ENCODE measurements at places on chromosomes 12 and 14.
A peak's percentile ranks its signal among the peaks of the same experiment; 100 is the strongest.

- peaks cover 4% of the 10 kb centered on the region for H3K36me3 ChIP-seq
- H3K4me1 ChIP-seq, result peaks cover 11% of the 10 kb centered on the region
- no peak overlapping the region for H3K27ac ChIP-seq
These were observed 7.7 kb upstream of the IFNG-AS1 start for GRCh38 chr12:67981287-67982162.

GRCh38 chr12:7758766-7759140 is 6.3 kb upstream of the NANOGNB start:
- DNase-seq, result no peak
- H3K4me3 ChIP-seq, result no peak overlapping the region
- H3K27ac ChIP-seq, result no peak overlapping the region
- H3K4me1 ChIP-seq, result no peaks in the 10 kb centered on the region

DNA sequence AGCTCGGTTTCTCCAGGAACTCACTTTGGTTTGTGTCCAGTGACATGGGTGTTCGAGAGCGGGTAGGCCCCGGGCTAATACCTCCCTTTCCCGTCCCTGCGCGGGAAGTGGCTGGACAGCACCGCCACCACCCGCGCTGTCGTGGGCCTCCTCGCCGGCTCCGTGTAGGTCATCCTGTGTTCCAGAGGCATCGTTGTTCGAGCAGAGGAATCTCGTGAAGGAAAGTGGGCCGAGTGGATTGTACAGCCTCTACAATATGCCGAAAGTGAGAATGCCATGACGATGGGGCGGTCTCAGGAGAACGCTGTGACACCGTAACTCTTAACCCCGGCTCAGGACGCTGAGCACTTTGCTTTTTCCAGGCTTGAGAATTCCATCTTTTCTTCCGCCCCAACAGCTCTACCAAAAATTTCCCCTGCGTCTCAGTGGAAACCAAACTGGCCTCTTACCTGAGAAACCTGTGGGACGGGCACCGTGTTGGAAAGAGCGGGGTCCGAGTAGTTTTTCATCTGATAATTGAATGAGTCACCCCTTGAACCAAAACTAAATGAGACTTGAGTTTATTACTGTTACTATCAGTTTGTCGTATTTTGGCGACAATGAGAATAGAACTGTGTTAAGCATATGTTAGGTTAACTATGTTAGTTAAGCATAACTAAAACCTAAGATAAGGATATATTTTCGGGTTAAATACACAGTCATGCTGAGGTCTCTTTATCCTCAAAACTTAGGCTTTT is 510 bp downstream of the EIF2S1 start:
- H3K4me1 ChIP-seq, result peaks cover 15% of the 10 kb centered on the region
- H3K27me3 ChIP-seq, result no peaks in the 10 kb centered on the region
- peak overlapping the region; percentile 98 for H3K4me3 ChIP-seq
- peak overlapping the region; percentile 98 for H3K27ac ChIP-seq
- DNase-seq, result no peak

DNA sequence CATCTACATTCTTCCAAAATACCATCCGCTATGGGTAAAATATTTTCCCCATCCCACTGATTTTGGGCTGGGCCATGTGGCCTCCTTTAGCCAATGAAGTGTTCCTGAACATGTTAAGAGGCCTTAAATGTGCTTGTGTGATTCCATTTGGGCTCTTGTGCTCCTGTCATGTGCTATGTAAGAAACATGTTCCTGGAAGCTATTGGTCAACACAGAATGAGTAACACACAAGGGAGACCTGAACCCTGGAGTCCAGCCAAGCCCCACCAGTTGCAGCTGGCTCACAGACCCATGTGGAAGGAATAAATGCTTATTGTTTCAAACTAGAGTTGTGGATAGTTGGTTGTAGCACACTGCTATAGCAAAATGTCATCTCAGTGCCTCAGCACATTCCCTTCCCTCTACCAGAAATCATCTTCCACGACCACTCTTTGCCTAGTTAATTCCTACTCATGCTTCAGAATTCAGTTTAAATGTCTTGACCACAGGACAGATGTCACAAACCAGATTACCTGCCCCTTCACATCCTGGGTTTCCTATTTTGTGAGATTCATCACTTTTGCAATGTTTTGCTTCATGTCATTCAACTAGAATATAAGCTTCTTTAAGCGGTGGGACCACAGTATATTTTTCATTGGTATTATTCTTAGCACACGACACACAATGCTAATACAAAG is 217.3 kb upstream of the EEA1 start:
- DNase-seq, result no peak
- peaks cover 12% of the 10 kb centered on the region for H3K4me1 ChIP-seq
- H3K36me3 ChIP-seq, result peaks cover 2% of the 10 kb centered on the region
- no peak overlapping the region for H3K4me3 ChIP-seq
- no peak overlapping the region for H3K27ac ChIP-seq

DNA sequence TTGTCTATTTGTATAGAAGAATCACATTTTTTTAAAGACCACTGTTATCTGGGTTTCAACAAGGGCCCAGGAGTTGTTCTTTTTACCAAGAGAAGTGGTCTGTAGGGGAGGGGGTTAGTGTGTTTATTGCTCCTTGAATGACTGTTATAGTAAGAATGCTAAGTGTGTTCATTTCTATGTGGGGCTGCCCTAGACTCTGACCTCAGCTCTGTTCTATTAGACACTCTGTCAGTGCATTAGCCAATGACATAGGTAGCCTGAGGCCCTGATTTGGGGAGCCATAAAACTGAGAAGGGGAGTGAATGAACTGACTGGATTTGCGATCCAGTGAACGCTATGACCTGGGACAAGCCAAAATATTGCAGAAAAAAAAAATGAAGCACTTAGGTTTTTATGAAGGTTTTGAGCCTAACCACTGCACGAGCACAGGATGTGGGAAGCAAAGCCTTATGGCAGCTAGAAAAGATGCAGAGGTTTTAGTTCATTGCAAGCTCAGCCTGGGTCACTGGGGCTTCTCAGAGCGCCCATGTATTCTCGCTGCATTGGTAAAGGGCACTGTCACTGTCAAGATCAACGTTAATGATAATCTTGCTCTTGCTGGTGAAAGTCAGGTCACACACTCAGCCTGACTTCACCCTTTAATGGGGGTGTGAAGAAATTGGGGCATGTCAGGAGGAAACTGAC is 63.8 kb downstream of the PRKCH start:
- DNase-seq, result no peak
- H3K36me3 ChIP-seq, result no peaks in the 10 kb centered on the region
- peaks cover 6% of the 10 kb centered on the region for H3K27me3 ChIP-seq
- no peak overlapping the region for H3K4me3 ChIP-seq
- no peak overlapping the region for H3K27ac ChIP-seq

DNA sequence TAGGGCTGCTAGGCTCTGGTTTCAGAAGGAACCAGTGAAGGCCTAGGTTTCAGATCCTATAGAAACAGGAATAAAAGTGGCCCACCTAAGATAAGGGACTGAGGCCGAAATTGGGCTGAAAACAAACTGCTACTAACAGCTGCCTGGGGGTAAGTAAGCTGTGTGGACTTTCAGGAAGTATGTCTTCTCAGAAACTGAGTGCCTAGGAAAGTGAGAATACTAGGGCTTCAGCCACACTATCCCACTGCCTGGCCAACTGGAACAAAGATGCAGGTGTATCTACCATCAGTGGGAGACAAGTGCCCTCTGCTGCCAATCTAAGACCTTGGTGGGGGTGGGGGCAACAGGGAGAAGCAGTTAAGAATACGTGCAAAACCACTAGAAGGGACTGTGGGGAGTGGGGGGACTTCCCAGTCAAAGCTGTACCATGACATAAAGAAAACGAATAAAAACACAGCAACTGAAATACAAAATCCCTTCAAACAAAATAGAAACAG is 82.5 kb downstream of the MED13L start:
- peak overlapping the region; percentile 92 for H3K27ac ChIP-seq
- peak overlapping the region; percentile 76 for H3K4me3 ChIP-seq
- H3K27me3 ChIP-seq, result no peaks in the 10 kb centered on the region
- peaks cover 45% of the 10 kb centered on the region for H3K4me1 ChIP-seq
- peak; percentile 78 for DNase-seq
- peaks cover 3% of the 10 kb centered on the region for H3K36me3 ChIP-seq

Measured in stimulated activated naive B cell treated with anti-CD40 and anti-IgM and Interleukin-4, amounts not matched to agents 10 μg/mL and 1 μg/mL and 100 μg/mL, for 72 hours (primary cell).